CD4-positive, alpha-beta T cell treated with Interferon alpha-2 for 1 hour (primary cell): ENCODE measurements at places on chromosomes 5 and 9.

GRCh38 chr9:134068744-134069479 is 1.1 kb upstream of the BRD3 start:
- DNase-seq = no peak

- no peak for DNase-seq
These were observed 4.3 kb upstream of the IFNK start for GRCh38 chr9:27519466-27520465.

- DNase-seq = no peak
These were observed 124.1 kb downstream of the PRDM9 start for GRCh38 chr5:23631302-23632045.

DNA sequence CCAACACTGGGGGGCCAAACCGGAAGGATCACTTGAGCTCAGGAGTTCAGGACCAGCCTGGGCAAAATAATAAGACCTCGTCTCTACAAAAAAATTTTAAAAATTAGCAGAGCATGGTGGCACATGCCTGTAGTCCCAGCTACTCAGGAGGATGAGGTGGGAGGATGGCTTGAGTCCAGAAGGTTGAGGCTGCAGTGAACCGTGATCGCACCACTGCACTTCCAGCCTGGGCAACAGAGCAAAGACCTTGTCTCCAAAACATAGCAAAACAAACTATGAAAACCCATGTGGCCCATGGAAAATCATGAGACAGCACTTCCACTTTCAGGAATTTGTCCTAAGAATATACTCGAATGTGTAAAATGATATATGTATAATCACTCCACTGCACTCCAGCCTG is 6.1 kb downstream of the SETX start:
- DNase-seq = no peak

DNA sequence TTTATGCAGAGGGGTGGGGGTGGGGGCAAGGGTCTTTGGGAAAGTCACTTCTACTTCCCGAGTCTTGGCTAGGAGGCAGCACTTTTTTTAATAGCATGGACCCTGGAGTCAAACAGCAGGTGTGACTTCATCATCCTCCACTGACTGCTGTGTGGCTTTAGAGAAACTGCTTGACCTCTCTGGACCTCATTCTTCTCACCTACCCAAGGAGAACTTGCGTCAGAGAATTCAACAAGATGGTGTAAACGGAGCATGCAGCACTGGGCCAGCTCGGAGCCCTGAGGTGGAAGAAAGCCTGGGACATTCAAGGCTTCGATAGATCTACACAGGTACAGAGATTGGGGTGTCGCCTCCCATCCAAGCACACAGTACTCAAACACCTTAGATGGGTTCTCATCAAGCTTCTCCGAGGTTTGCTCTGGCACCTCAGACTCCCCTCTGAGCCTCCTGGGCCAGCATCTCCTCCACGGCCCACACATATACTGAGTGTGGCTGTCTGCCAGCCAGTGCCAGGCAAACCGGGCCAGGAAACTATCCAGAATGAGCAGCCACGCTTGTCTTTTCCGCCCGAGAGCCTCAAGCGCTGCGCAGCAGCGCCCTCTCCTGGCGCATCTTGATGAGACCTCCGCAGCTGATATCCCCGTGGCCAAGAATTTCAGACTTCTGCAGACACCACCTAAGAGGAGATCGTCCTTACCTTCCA is 4.6 kb upstream of the SLC25A48 start:
- no peak for DNase-seq

DNA sequence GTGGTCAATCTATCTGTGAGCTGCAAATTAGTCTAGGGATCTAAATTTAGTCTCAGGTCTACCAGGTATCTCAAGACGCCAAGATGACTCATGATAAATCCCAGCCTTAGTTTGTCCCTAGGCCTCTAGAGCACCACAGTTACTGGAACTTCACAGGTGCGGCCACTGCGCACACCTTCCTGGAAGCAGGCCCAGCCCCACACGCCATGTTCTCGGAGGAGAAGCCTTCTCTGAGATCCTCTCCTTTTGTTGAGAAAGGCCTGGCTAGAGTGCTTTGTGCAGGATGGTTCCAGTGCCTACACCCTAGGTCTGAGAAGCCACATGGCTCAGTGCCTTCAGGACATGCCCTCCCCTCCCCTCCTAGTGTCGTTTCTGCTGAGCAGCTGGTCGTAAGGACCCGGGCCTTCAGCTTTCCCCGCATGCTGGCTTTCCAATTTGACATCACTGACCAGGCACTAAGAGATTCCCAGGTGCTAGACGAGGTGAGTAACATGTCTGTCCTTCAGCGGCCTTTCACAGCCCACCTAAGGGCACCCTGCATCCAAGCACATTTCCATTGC is 51.9 kb downstream of the IPPK start:
- no peak for DNase-seq

DNA sequence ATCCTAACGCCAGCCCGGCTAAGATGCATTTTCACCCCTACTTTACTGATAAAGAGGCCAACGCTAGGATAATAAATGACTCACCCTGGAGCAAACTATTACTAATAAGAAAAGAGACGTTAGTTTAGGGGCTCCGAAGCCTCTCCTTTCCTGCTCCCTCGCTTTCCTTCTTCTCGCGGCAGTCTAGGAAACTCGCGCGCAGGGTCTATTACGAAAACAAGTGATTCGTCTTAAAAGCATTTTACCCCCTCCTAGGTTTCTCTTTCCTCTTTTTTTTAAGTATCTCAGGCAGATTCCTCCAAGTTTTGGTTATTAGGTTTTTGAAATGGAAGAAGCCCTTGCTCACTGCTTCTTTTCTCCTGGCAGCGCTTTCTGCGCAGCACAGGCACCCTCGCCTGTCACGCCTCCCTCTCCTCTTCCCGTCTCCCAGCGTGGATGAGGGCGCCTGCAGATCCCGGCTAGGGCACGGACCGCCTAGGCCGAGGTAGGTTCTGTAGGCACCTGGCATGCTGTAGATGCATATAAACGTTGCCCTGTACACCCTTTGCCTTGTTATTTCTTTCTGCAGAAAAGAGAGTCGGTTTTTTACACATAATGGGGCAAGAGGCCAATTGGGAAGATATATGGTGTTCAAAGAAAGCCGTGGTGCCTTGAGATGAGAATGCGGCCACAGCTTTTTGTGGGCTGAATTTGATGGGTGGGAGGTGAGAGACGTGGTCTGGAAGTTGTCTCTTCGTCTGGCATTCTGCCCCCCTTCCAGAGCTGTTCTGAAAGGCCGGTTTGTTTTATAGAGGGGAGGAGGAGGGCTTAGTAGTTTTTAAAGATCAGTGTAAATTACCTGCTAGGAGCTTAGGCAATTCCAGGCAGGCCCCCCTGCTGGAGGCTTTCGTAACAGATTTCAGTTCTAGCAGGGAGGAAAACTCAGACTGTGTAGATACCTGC is 983 bp downstream of the GCNT1 start:
- DNase-seq = no peak

GRCh38 chr5:141858079-141858765 is 20.0 kb downstream of the PCDH1 start:
- no peak for DNase-seq

DNA sequence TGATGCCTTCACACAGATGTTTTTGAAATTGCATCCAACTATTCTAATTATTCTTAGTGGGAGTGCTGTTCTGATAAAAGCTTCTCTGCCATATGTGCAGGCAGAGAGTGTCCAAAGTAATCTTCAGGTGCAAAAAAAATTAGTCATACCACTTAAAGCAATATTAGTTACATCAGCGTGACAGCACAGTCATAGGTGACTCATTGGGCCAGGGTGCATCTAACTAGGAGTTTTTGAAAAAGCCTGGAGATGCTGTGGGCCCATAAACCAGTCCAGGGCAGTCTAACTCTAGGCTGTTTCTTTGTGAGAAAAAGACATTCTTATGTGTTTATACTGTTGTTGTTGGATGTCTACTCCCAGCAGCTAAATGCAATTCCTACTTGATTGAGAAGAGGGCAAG is 33.0 kb upstream of the C6 start:
- no peak for DNase-seq

DNA sequence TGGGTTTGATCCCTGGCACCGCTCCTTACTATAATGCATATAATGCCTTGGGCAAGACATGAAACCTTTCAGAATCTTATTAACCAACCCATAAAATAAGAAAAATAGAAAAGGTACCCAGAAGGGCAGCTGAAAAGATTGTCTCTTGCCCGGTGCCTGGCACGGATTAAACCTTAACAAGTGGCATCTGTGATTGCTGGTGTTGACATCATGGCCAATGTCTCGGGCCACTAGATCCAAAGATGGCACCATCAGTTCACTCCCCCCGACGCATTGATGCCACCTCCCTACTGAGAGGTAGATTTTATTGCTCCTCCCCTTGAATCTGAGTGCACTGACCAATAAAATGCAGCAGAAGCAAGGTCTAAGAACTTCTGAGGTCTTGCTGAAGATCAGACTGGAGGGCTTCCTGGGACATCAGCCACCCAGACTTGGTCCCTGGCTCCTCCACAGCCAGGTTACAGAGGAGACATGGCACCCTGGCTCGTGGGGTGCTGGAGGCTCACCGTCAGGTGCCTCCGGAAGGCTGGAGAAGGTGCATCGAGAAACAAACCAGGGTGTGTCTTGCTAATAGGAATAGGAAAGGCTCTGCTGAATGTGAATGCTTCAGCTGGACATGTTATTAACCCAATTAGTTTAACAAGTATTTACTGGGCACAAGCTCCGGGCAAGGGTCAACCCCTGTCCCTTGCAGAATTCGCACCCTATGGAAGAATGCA is 80.0 kb upstream of the COL5A1 start:
- no peak for DNase-seq

GRCh38 chr5:97071101-97071500 is 71.3 kb downstream of the LIX1 start:
- DNase-seq = no peak

GRCh38 chr5:16690243-16690852 is 73.6 kb upstream of the RETREG1 start:
- DNase-seq = no peak

DNA sequence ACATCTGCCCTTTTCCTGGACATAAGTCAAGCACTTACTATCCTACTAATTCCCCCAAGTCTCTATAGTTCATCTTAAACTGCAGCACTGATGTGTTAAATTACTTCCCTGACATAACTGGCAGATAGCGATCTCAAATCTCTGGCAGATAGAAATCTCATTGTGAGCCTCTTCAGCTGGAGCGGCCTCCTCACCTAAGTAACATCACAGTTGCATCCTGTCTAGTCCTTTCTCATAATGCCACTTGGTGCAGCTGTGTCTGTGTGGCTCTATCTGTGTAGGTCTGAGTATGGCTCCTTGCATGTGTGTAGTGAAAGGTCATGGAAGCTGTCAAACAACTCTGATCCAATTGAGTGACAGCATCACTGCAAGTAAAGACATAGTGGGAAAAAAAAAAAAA is 53.6 kb upstream of the FST start:
- no peak for DNase-seq

- peak; percentile 62 for DNase-seq
These were observed 9.9 kb downstream of the ZBED3 start for GRCh38 chr5:77076961-77077828.

DNA sequence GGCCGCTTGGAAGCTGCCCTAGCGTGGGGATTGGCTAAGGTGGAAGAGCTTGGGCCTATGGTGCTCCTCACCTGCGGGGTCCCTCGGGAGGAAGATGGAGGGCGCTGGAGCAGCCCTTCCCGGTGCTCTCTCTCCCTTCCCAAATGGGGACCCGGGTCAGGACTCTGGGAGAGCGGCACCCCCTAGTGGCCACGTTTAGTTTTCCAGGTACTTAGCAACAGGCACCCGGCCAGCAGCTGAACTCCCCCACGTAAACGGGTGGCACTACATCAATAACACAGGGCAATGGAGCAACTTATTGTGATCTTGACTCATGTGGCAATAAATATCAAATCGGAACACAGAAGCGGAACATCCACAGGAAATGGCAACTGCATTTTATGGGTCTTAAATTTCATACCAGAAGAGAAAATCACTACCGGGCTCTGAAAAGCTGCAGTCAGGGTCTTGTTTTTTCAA is 316.6 kb downstream of the AGTPBP1 start:
- no peak for DNase-seq

DNA sequence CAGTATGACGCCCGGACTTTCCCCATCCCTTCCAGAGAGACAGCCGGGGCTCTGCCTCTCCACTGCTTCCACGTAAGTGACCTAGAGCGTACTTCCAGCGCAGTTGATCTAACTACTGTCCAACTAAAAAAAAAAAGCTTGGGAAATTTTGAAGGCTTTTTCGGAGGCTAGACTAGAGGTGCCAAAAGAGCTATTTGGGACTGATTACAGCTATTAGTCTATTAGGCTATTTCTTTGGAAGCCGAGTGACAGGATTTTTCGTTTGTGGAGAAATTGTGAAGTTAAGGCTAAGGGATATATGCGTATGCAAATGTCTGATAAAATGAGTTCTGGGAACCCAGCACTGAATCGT is 1.5 kb downstream of the CCNO start:
- no peak for DNase-seq

DNA sequence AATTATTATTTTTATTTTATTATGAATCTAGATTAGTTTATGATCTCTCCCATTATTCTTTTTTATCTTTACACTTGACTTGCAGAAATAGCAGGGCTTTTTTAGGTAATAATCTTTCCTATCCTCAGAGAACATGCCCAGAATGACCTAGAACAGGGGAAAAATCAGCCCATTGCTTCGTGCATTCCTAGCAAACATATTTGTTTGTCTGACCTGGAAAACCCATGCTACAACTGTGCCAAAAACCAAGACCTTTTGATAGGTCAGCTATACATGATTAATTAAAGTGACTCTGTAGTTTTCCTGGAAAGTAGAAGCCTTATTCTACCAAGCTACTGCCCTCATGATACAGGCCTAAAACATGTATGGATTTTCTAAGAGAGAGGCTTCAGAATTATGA is 24.1 kb upstream of the CCDC112 start:
- DNase-seq = no peak

DNA sequence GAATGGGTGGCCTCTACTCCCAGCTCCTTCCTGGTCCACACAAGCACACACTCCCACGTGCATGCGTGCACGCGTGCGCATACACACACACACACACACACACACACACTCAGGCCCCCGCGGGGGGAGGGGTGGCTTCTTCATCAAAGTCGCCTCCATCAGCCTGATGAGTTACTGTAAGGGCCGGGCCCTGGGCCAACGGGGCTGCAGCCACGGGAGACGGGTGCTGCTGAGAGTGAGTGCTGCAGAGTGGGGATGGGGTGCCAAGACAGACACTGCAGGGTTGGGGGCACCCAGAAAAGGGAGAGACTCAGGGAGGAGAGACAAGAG is 18.1 kb downstream of the CNTFR start:
- DNase-seq = no peak
